ENCODE measurements at places on chromosomes 12 and 14.
A peak's percentile ranks its signal among the peaks of the same experiment; 100 is the strongest.

- H3K4me3 ChIP-seq, result no peak overlapping the region
- H3K4me1 ChIP-seq, result peaks cover 24% of the 10 kb centered on the region
- peak overlapping the region; percentile 22 for H3K27ac ChIP-seq
These were observed 1.4 kb upstream of the ARHGDIB start for GRCh38 chr12:14962797-14963196.

GRCh38 chr12:13176256-13176655 lies 20.3 kb upstream of the EMP1 start:
- no peaks in the 10 kb centered on the region for H3K36me3 ChIP-seq
- H3K4me3 ChIP-seq, result no peak overlapping the region
- DNase-seq, result no peak
- H3K4me1 ChIP-seq, result peaks cover 14% of the 10 kb centered on the region
- H3K27me3 ChIP-seq, result no peaks in the 10 kb centered on the region
- no peak overlapping the region for H3K27ac ChIP-seq

- no peak overlapping the region for H3K4me3 ChIP-seq
- no peak for DNase-seq
- no peaks in the 10 kb centered on the region for H3K36me3 ChIP-seq
- no peaks in the 10 kb centered on the region for H3K4me1 ChIP-seq
These were observed 5.2 kb downstream of the KRT4 start for GRCh38 chr12:52808573-52809160.

- no peak overlapping the region for H3K4me3 ChIP-seq
- H3K27me3 ChIP-seq, result peaks cover 10% of the 10 kb centered on the region
These were observed 40.2 kb downstream of the B4GALNT3 start for GRCh38 chr12:499837-500458.

DNA sequence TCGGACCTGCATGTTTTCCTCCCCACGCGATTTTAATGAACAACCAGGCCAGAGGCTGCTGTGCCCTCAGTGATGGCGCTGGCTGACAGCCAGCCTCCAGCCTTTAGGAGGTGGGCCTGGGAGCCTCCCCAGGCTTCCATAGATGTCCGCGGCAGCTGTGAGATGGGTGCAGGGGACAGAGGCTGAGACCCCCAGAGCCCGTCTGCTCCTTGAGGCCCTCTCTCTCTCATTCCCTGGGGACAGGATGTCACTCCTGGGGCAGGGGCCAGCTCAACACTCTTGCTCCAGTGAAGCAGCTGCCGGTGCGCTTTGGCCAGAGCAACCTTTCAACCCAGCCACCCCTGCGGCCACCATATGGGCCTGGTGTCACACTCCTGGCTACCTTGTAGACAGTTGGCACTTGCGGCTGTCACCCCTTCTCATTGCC lies 24.8 kb downstream of the MVK start:
- H3K36me3 ChIP-seq, result no peaks in the 10 kb centered on the region
- H3K4me3 ChIP-seq, result no peak overlapping the region
- H3K4me1 ChIP-seq, result peaks cover 18% of the 10 kb centered on the region
- H3K27me3 ChIP-seq, result peaks cover 4% of the 10 kb centered on the region

GRCh38 chr14:92751819-92752218 lies 3.4 kb upstream of the LGMN start:
- peaks cover 2% of the 10 kb centered on the region for H3K27me3 ChIP-seq
- no peaks in the 10 kb centered on the region for H3K36me3 ChIP-seq
- no peak overlapping the region for H3K4me3 ChIP-seq

DNA sequence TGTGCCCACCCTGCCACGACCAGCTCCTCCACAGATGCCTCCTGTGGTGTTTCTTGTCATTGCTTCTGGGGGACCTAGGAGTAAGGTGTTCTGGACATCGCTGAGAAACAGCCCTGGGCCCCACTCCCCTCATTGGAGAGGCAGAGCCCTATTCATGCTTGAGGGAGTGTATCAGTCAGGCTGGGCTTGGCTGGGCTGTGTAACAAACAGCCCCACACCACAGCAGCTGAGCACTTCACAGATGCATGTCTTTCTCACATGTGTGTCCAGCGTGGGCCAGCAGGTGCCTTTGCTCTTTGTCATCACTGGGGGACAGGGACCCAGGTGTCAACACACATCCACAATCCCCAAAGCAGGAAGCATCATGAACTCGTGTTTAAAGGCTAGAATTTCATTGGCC lies 65.1 kb upstream of the FBRSL1 start:
- peaks cover 39% of the 10 kb centered on the region for H3K4me1 ChIP-seq
- no peak overlapping the region for H3K27ac ChIP-seq
- H3K36me3 ChIP-seq, result no peaks in the 10 kb centered on the region
- H3K27me3 ChIP-seq, result peaks cover 9% of the 10 kb centered on the region

DNA sequence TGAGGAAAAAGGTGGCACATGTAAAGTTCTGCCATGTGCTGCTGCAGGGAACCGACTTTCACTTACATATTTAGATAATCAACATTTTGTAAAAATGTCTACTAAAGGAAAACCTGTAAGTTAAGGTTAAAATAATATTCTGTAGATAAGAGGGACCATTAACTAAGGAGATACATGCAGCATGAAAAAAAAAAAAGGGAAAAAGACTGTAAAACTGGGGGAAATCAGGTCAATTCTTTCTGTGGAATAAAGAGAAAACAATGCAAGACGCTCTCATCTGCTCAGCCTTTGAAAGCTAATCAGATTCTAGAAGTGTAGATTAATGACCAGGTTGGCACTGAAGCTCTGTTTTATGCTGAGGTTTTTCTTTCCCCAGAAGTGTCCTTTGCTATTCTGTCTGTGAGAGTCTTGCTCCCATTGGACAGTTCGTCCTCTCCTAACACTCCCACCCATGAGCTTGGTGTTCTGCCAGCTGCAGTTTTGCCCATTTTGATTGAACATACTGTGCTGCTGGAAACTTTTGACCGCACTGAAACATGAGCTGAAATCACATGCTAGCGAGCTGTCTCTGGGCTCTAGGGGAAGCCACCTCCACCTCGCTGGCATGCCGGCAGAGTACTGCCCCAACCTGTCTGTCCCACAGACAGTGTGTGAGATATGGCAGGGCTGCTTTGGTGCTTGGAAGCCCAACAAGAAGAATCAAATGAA lies 39.7 kb downstream of the PPTC7 start:
- no peak overlapping the region for H3K4me3 ChIP-seq
- no peak overlapping the region for H3K27ac ChIP-seq
- DNase-seq, result no peak
- no peaks in the 10 kb centered on the region for H3K27me3 ChIP-seq
- peaks cover 50% of the 10 kb centered on the region for H3K36me3 ChIP-seq

DNA sequence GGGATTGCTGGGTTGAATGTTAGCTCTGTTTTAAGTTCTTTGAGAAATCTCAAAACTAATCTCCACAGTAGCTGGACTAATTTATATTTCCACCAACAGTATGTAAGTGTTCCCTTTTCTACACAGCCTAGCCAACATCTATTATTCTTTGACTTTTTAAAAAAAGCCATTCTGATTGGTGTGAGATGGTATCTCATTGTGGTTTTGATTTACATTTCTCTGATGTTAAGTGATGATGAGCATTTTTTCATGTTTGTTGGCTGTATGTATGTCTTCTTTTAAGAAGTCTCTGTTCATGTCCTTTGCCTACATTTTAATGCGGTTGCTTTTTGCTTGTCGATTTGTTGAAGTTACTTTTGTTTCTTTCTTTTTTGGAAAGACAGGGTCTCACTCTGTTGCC lies 301.1 kb upstream of the OR4E1 start:
- no peaks in the 10 kb centered on the region for H3K27me3 ChIP-seq
- H3K4me1 ChIP-seq, result peaks cover 8% of the 10 kb centered on the region
- peak; percentile 83 for DNase-seq

GRCh38 chr12:113422886-113423669 lies 898 bp downstream of the SDSL start:
- no peak for DNase-seq
- H3K36me3 ChIP-seq, result no peaks in the 10 kb centered on the region
- H3K27ac ChIP-seq, result peak overlapping the region; percentile 42
- no peaks in the 10 kb centered on the region for H3K4me1 ChIP-seq

- no peaks in the 10 kb centered on the region for H3K4me1 ChIP-seq
- DNase-seq, result no peak
- H3K4me3 ChIP-seq, result no peak overlapping the region
- no peak overlapping the region for H3K27ac ChIP-seq
These were observed 220.1 kb upstream of the C14orf180 start for GRCh38 chr14:104359301-104359968.

DNA sequence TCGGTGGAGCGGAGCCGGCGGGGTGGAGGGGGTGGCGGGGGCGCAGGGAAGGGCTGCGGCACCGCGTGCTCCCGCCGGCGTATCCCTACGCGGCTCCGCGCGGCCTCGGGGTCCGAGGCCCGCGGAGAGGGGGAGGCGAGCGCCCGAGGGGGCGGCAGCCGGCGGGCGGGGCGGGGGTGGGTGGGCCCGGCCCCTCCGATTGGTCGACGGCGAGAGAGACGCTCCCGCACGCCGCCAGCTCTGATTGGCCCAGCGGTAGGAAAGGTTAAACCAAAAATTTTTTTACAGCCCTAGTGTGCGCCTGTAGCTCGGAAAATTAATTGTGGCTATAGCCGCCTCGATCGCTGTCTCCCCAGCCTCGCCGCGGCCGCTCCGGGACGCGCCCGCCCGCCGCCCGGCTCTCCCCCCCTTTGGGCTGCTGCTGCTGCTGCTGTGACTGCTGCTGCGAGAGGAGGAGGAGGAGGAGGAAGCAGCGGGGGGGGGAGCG lies at the start of gene FOXG1:
Gene FOXG1 (plus strand): TSS at position 319 of the 487 bp plus-strand sequence. CDS start 493 bp downstream, outside the sequence.
- no peaks in the 10 kb centered on the region for H3K36me3 ChIP-seq
- peaks cover 60% of the 10 kb centered on the region for H3K27me3 ChIP-seq
- no peaks in the 10 kb centered on the region for H3K4me1 ChIP-seq
- peak within 1 kb of the TSS; percentile 37 for H3K4me3 ChIP-seq
- no peak for DNase-seq

- DNase-seq, result no peak
- peaks cover 9% of the 10 kb centered on the region for H3K27me3 ChIP-seq
- no peak overlapping the region for H3K27ac ChIP-seq
- peaks cover 12% of the 10 kb centered on the region for H3K36me3 ChIP-seq
These were observed 13.2 kb downstream of the KCNH3 start for GRCh38 chr12:49552014-49552413.

- H3K4me1 ChIP-seq, result no peaks in the 10 kb centered on the region
- DNase-seq, result no peak
- H3K36me3 ChIP-seq, result no peaks in the 10 kb centered on the region
- H3K27ac ChIP-seq, result no peak overlapping the region
- H3K4me3 ChIP-seq, result no peak overlapping the region
These were observed 5.4 kb upstream of the NGB start for GRCh38 chr14:77276295-77276935.

DNA sequence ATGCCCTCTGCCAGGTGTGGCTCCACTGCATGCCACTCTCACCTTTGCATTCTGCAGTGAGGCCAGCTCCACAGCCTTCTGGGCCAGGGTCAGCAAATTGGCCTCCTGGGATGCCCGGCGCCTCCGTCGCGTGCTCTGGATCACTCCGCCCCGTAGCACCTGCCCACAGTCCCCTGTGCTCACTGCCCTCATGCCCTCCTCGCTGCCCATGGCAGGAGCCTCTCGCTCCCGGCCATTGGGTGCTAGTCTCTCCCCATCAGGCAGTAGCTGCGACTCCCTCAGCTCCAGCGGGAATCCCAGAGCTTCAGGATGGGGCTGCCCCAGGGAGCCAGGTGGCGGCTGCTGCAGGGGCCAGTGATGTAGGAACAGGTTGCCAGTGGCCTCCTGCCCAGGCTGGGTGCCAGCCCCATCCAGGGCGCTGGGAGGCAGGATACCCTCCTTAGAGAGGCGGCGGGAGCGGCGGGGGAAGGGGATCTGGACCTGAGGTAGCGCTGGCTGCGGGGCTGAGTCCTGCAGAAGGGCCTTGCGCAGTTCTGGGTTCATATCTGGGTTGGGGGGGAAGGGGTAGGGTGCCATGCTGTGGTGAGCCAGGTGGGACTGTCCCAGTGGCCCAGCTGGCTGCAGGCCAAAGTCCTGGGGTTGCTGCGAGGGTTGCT lies 24.5 kb upstream of the PNMA1 start:
- no peak overlapping the region for H3K4me3 ChIP-seq
- no peak overlapping the region for H3K27ac ChIP-seq
- no peaks in the 10 kb centered on the region for H3K27me3 ChIP-seq
- H3K36me3 ChIP-seq, result peaks cover 37% of the 10 kb centered on the region
- DNase-seq, result no peak

DNA sequence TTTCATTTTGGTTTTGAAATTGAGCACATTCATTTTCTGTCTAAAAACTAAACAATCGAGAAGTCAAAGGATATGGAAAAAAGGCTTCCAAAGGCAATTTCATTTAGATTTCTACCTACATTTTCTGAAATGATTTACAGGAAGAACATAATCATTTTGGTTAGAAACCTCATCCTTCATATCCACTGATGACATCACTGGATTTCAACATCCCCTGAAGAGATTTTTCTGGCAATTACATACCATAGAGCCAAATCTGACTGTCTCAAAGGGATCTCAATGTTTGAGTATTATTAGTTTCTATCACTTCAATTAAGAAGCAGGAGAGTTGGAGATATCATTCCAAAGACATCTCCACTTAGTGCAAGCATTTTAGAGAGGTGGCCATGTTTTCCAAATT lies 137.8 kb downstream of the TTC7B start:
- no peaks in the 10 kb centered on the region for H3K4me1 ChIP-seq
- no peak overlapping the region for H3K27ac ChIP-seq
- H3K4me3 ChIP-seq, result no peak overlapping the region
- H3K36me3 ChIP-seq, result no peaks in the 10 kb centered on the region
- no peak for DNase-seq

DNA sequence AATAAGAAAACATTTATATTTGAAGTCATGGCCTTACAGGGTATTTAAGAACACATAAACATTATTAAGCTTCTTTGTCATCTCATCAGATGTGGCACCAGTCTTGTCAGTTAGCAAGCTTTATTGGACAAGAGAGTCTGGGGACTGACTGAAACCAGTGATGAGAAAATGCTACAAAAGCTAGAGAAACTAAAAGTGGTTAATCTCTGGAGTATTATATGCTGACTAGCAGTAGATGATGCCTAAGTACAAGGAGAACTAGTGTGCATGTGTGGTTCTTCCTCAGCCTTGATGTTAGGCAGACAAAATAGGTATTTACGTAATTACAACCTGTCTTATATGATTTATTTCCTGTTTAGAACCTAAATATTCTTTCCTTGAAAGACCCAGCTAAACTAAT lies 176.5 kb downstream of the CPNE8 start:
- no peak overlapping the region for H3K4me3 ChIP-seq
- no peaks in the 10 kb centered on the region for H3K36me3 ChIP-seq
- no peaks in the 10 kb centered on the region for H3K4me1 ChIP-seq
- H3K27ac ChIP-seq, result no peak overlapping the region
- H3K27me3 ChIP-seq, result no peaks in the 10 kb centered on the region
- DNase-seq, result no peak

- H3K4me1 ChIP-seq, result peaks cover 17% of the 10 kb centered on the region
- no peak overlapping the region for H3K27ac ChIP-seq
- no peak overlapping the region for H3K4me3 ChIP-seq
- DNase-seq, result peak; percentile 16
- no peaks in the 10 kb centered on the region for H3K36me3 ChIP-seq
These were observed 2.2 kb downstream of the MMP17 start for GRCh38 chr12:131830335-131830913.

- DNase-seq, result no peak
- no peak overlapping the region for H3K4me3 ChIP-seq
- no peaks in the 10 kb centered on the region for H3K36me3 ChIP-seq
- no peaks in the 10 kb centered on the region for H3K4me1 ChIP-seq
- no peaks in the 10 kb centered on the region for H3K27me3 ChIP-seq
- no peak overlapping the region for H3K27ac ChIP-seq
These were observed 1276.6 kb upstream of the FLRT2 start for GRCh38 chr14:84253326-84253725.
